ENCODE measurements at places on chromosomes 7 and 10. TPM values are rescaled to one million over a fixed set of nuclear protein-coding genes. Genes with fewer than 3 reads are reported as not detected.

STEAP1 gene
- 27.2 TPM for total RNA-seq

TUBAL3 gene
- 0.07 TPM for total RNA-seq

TMEM178B gene
- not detected for total RNA-seq

SLC26A4 gene
- total RNA-seq, result 1.3 TPM

CCZ1 gene
- 104 TPM for total RNA-seq

IQUB gene
- total RNA-seq, result 0.69 TPM

CNTNAP2 gene
- total RNA-seq, result 0.20 TPM

RFC2 gene
- 41.6 TPM for total RNA-seq

NRP1 gene
- total RNA-seq, result 134 TPM

NPSR1 gene
- total RNA-seq, result not detected

MDFIC gene
- total RNA-seq, result 19.8 TPM

LOXL4 gene
- total RNA-seq, result 9.1 TPM

CDC14C gene
- not detected for total RNA-seq

NUTM2E gene
- total RNA-seq, result 0.05 TPM

PRKG1 gene
- total RNA-seq, result 0.33 TPM

ZNF12 gene
- total RNA-seq, result 6.4 TPM

OPN1SW gene
- not detected for total RNA-seq

OR9A2 gene
- not detected for total RNA-seq

CCL26 gene
- total RNA-seq, result not detected

AKR1B15 gene
- total RNA-seq, result not detected

RPEL1 gene
- total RNA-seq, result not detected

HABP2 gene
- total RNA-seq, result not detected

LRRTM3 gene
- not detected for total RNA-seq

CPN1 gene
- not detected for total RNA-seq

ALOX5 gene
- not detected for total RNA-seq
